Activated T-cell treated with anti-CD3 and anti-CD28 coated beads, Interleukin-2, amount 50 U/mL, for 72 hours (primary cell): ENCODE measurements at places on chromosomes 11 and 22. TPM values are rescaled to one million over a fixed set of nuclear protein-coding genes. Genes with fewer than 3 reads are reported as not detected.

The SPDYC gene
- total RNA-seq = not detected

The NECTIN1 gene
- 2.6 TPM for total RNA-seq

The DDTL gene
- 3.4 TPM for total RNA-seq

The LRP4 gene
- total RNA-seq = not detected

The NDUFC2 gene
- 199 TPM for total RNA-seq

The LRRC10B gene
- total RNA-seq = not detected

The POTEH gene
- not detected for total RNA-seq

The MS4A15 gene
- total RNA-seq = not detected

The OR51G2 gene
- total RNA-seq = not detected

The HORMAD2 gene
- total RNA-seq = 0.12 TPM

The MMP27 gene
- total RNA-seq = not detected

The FXYD6 gene
- 0.17 TPM for total RNA-seq

The ADAMTS8 gene
- not detected for total RNA-seq

The OR6A2 gene
- total RNA-seq = 0.07 TPM

The SELENOM gene
- total RNA-seq = 13.5 TPM

The MPZL3 gene
- total RNA-seq = 76.3 TPM

The EWSR1 gene
- 279 TPM for total RNA-seq

The TUBA8 gene
- total RNA-seq = 2.9 TPM

The PRSS23 gene
- total RNA-seq = 0.65 TPM

The ASPHD2 gene
- 14.6 TPM for total RNA-seq

The OR1S2 gene
- not detected for total RNA-seq

The VSIG10L2 gene
- total RNA-seq = not detected

The PGA3 gene
- not detected for total RNA-seq

The SSTR3 gene
- total RNA-seq = 10.0 TPM

The FAT3 gene
- total RNA-seq = not detected

The LRRC55 gene
- not detected for total RNA-seq

The RASL10A gene
- total RNA-seq = not detected

The KLHDC7B gene
- total RNA-seq = 45.5 TPM

The HTR3B gene
- total RNA-seq = not detected

The JRKL gene
- total RNA-seq = 10.6 TPM

The MLC1 gene
- 0.17 TPM for total RNA-seq

The GAB2 gene
- 48.0 TPM for total RNA-seq

The FGF4 gene
- total RNA-seq = not detected

The SLC22A8 gene
- not detected for total RNA-seq

The RRM1 gene
- 189 TPM for total RNA-seq

The CCDC82 gene
- total RNA-seq = 55.3 TPM

The RTN4RL2 gene
- 0.97 TPM for total RNA-seq

The CTSW gene
- 27.8 TPM for total RNA-seq

The PHF21B gene
- 0.83 TPM for total RNA-seq
